ENCODE measurements at places on chromosomes 4 and X.

DNA sequence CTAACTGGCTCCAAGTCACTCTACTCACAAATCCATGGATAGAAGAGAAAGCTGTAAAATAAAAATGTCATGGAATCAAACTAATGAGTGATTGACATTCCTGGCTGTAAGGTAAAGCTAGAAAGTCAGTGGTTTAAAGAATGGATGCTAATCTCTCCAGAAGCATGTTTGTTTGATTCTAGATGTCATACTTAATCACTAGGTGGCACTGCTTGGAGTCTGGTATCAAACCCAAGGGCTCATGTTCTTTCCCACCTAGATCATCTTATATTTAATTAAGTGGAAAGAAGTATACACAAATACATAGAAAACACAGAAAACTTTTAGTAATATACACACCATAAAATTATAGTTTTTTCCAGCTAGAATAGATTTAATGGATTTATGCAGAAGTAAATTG lies 2666.6 kb downstream of the PCDH7 start:
- no peak for DNase-seq

DNA sequence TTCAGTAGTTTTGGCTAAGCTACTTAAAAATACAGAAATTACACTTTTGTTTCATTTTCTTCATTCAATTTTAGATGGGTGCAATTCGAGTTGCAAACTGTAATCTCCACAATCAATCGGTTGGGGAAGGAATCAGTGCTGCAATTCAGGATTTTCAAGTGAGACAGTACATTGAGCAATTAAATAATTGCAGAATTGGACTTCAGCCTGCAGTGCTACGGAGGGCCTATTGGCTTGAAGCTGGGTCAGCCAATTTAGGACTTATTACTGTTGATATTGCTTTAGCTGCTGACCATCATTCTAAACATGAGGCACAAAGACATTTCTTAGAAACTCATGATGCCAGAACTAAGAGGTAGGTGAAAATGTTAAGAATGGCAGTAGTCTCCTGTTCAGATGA lies 77.7 kb downstream of the BLTP1 start:
- DNase-seq: no peak

GRCh38 chrX:39492497-39493162 lies 605.1 kb downstream of the BCOR start:
- DNase-seq: no peak

DNA sequence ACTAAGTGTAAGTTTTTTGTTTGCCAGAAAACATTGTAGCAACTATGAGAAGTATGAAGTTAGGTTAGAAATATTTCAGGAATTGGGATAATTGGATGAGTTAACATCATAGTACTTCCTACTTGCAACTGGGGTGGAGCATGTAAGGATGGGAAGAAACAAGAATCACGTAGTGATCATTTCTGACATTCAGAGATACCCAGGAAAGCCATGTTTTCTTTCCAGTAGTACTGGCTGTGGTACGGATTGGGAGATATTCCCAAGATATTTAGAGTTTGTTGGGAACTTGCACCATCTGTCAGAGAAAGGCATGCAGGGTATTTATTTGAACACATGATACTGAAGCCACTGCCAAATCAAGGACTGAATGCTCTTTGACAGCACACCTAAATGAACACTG lies 87.6 kb upstream of the SLC4A4 start:
- no peak for DNase-seq

DNA sequence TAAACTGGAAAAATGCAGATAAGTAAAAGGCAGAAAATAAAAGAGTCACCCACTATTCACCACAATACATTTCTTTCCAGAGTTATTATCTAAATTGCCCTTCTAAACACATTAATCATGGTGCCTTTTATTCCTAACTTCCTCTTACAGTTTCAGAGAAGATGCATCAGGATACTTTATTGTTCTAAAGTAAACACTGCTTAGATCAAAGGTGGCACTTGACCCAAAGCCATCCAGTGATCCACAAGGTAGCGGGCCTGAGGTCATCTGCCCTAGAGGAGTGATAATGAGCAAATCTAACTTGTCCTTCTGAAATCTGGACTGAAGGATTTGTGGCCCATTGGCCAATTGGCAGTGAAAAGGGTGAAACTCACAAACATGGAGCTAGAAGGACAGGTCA lies 12.0 kb upstream of the TMEM154 start:
- no peak for DNase-seq

DNA sequence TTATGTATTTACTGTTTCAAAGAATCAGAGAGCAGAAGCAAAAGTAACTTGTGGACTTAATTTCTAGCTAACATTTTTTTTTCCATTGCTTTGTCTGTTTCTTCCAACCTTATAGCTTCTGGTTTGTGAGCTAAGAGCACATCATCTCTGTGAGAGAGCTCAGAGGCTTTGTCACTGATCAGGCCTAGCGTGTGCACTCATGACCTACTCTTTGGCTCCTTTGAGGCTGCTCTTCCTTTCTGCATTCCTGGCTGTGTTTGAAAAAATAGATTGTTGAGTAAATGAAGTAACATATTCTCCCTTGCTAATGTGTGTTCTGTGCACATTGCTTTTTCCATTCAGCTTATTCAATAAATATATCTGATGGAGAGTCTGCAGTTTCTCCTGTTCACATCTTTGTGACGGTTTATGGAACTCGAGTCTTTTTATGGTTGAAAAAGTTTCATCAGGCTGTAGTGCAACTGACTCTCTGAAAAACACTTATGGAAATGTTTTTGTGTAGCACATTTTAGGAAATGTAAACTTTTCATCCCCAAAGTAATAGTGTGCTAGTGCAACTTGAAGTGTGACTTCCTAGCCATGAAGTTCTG lies 133.0 kb downstream of the RAPGEF2 start:
- no peak for DNase-seq

DNA sequence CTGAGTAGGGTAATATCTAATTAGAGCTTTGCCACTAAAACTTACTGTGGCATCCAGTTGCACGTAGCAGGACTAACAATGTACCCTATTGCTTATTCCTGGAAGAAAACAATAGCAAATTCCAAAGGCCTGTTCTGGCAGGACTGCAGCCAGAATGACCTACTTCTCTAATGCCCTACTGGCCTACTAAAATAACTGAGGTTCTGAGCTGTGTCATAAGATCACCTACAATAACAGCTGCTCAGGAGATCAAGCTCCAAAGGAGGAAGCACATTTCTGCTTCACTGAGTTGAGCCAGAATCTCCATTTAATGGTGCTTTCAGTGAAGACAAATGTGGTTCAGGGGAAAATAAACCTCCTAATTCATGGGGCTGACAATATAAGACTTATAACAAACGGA lies 42.2 kb upstream of the CXCL8 start:
- DNase-seq: no peak

All from erythroblast (primary cell).